AG08396 (cell line): ENCODE measurements at places on chromosomes 3 and 15.

GRCh38 chr3:107660306-107660976, 137.7 kb downstream of the BBX start:
- DNase-seq = no peak

GRCh38 chr15:49460411-49460941, 37.4 kb downstream of the FGF7 start:
- no peak for DNase-seq

DNA sequence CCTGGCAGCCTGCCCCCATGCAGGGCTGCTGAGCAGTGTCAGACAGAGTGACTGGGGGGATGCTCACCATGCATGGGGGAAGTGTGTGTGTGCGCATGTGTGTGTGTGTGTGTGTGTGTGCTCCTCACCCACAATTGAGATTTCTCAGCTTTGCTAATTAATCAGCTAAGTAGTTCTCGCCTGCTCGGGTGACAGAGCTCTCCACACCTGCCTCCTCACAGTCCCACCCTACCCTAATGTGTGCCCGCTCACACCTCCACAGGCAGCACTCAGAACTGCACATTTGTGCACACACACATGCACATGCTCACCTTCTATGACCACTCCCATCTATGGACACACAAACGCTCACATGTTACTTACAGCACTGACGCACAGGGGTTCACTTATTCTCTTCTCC, 37.3 kb downstream of the CACNA2D2 start:
- no peak for DNase-seq

GRCh38 chr3:133871368-133872090, 24.2 kb downstream of the RAB6B start:
- no peak for DNase-seq

DNA sequence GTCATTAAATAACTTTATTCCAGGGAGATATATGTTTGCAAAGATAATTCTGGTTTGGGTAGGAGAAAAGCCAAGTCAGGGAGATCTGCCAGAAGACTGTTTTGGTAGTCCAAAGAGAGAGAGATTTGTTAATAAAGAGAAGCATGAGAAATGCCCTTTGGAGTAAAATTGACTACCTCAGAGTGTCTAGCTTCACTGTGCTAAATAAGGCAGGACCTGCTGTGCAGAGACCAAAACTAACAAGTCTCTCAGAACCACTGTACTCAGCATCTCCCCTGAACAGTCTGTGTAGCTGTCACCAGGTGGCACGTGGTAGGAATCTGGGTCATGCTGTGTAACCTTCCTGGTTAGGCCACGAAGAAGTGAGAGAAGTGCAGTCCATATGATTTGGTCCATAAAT, 31.6 kb upstream of the SLC35G2 start:
- peak; percentile 25 for DNase-seq

GRCh38 chr3:61894988-61895935, 333.9 kb downstream of the PTPRG start:
- DNase-seq = peak; percentile 49

DNA sequence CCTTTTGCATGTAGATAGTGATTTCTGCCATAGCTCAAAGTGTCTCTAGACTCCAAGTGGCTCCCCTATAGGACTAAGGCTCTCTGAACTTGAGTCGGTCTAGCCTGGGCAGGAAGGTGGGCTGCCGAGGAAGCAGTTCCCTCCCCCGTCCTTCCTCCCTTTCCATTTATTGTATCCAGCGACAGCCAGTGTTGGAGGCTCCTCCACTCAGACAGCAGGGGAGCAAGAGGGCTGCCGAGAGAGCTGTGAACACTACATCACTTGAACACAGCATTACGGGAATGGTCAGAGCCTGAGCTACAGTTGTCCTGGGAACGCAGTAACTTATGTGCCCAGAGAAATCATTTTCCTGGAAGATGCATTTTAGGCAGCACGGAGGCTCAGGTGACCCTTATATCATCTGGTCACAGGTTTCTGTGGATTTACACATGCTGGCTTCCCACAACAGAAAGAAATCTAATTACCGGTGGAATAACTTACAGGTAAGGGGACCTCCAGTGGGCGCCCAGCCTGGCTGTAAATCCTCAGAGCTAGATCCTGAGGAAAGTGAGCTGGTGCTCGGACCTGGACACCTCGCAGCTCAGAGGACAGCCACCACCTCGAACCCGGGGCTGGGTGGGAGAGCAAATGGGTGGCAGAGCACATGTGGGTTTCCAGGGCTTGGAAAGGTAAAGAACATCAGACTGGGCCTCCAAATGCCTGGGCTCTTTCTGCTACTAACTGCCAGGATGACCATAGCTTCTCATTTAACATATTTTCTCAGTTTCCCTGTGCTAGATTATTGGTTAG, 197.1 kb downstream of the UACA start:
- DNase-seq = no peak

- DNase-seq = no peak
Observed at GRCh38 chr15:92453607-92454006, 59.9 kb downstream of the ST8SIA2 start.

GRCh38 chr3:157081626-157082210, 78.2 kb downstream of the CCNL1 start:
- DNase-seq = peak; percentile 90

- DNase-seq = peak; percentile 47
Observed at GRCh38 chr3:109643590-109643989, 306.2 kb upstream of the DPPA4 start.

DNA sequence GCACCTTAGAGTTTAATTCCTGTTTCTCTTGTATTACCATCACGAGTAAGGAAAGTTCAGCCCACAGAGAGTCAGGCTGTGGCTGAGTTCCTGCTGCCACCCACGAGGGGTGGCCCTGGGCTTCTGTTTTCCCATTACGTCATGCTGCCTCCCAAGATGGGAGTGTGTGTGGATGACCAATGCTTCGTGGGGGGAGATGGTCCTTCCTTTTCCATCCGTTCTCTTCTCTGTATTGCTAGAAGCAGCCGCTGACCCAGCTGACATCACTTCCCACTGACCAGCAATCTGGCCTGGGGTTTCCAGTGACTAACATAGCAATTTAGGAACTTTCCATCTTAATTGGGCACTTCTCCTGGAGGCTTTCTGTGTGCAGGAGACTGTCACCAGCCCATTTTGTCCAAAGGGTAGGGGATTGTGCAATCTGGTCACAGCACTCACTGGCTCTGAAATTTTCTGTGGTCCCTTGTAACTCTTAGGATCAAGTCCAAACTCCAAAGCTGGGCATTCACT, 9.3 kb downstream of the IRAK2 start:
- DNase-seq = peak; percentile 93

GRCh38 chr3:163218336-163218735, 1721.7 kb downstream of the OTOL1 start:
- no peak for DNase-seq

- DNase-seq = no peak
Observed at GRCh38 chr15:95975212-95975611, 355.3 kb upstream of the NR2F2 start.

DNA sequence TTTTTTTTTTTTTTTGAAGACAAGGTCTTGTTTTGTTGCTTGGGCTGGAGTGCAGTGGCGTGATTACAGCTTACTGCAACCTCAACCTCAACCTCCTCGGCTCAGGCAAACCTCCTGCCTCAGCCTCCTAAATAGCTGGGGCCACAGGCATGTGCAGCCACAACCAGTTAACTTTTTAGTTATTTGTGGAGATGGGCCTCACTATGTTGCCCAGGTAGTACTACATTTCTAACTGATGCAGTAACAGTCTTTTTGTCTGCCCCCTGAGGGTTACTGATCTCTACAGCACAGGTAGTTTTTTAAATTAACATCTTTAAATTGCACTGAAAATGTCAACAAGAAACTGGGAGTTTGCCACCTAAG, 3.4 kb upstream of the LMLN start:
- DNase-seq = no peak

GRCh38 chr3:189507856-189508255, 123.3 kb upstream of the TP63 start:
- no peak for DNase-seq

GRCh38 chr3:167559924-167560323, 86.1 kb upstream of the SERPINI2 start:
- no peak for DNase-seq
